Kidney capillary endothelial cell (primary cell): ENCODE measurements at places on chromosomes 3 and 15.
A peak's percentile ranks its signal among the peaks of the same experiment; 100 is the strongest.

DNA sequence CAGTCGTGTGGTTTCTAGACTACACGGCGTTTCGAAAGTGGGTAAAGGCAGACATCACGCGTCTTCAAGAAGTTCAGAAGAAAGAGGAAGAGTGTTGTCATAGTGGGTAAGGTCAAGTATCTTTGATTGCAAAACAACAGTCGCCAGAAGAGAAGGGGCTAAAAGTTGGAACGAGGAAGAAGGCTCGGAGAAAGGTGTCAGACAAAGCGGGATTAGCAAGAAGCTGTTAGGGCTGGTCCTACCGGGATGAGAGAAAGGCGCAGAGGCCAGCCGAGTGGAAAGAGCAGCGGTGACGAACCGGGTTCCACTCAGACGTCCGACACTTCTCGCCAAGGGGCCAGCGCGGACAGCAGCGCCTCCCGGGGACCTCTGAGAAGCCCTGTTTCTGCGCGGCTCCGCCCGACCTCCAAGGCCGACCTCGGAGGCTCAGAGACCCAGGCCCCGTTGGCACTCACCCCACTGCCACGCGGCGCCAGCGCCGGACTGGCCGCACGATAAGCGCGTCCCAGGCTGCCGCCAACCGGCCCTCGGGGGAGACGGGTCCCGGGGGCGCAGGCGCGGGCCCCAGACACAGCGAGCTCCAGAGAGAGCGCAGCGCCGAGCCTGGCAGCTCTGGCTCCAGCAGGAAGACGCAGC lies 436 bp downstream of the ADPGK start:
- peak; percentile 15 for DNase-seq

DNA sequence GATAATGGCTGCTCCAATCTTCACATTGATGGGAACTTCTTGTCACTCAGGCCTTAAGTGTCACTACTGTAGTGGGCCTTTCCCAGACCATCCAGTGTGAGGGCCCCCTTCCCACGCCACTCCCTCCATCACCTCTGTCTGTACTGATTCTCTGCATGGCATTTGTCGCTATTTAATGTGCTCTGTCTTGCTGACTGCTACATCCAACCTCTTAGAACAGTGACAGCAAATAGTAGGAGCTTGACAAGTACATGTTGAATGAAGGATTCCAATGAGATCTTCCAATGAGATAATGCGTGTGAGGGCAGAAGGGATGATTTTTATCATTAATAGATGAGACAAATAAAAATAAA lies 5.6 kb upstream of the CCR9 start:
- DNase-seq = no peak

GRCh38 chr3:24470277-24470676 lies 24.4 kb downstream of the THRB start:
- no peak for DNase-seq

GRCh38 chr3:139534455-139534812 lies 5.1 kb downstream of the RBP1 start:
- DNase-seq = no peak

DNA sequence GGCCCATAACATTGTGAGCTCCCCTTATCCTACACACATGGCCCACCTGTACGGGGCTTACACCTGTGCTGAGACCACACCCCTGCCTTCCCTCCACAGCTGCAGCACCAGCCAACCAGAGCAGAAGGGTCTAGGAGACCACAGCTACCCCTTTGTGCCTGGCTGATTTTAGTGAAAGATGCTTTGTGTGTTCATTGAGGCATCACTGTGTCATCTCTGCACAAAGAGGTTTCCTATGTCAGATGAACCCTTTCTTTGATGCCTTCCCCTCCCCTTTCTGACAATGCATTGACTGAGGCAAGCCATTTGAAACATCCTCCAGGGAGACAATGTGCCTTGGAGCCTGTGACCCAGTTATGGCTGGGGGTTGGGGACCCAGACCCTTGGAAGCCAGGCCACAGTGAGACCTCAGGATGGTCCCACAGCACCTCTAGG lies 54.9 kb upstream of the SLC7A14 start:
- DNase-seq = no peak

DNA sequence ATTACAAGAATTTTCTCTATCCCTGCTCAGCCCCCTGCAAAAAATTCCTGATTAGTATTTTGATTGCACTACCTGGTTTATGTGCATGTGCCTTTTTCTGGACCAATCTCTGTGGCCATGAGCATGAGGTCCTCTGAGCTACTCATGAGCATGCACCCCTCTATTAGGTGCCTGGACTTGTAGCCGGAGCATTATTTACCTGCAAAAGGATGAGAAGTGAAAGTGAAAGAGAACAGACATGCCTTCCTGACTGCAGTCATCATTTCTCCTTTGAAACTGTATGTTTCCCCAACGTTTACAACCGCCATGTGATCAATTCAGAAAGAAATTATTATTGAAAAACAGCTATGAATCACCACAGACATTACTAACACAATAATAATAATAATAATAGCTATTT lies 1008.8 kb downstream of the ROBO2 start:
- no peak for DNase-seq

- peak; percentile 49 for DNase-seq
These were observed 193.9 kb upstream of the TPM1 start for GRCh38 chr15:62848632-62849050.

GRCh38 chr3:151100076-151100475 lies 14.6 kb downstream of the MED12L start:
- no peak for DNase-seq

- no peak for DNase-seq
These were observed 86.7 kb upstream of the ZBED2 start for GRCh38 chr3:111681661-111682426.

GRCh38 chr3:55521064-55521737 lies 34.1 kb upstream of the WNT5A start:
- no peak for DNase-seq

GRCh38 chr3:171729452-171730334 lies 80.6 kb downstream of the PLD1 start:
- DNase-seq = no peak

GRCh38 chr3:28595372-28595771 lies 246.7 kb upstream of the AZI2 start:
- no peak for DNase-seq

DNA sequence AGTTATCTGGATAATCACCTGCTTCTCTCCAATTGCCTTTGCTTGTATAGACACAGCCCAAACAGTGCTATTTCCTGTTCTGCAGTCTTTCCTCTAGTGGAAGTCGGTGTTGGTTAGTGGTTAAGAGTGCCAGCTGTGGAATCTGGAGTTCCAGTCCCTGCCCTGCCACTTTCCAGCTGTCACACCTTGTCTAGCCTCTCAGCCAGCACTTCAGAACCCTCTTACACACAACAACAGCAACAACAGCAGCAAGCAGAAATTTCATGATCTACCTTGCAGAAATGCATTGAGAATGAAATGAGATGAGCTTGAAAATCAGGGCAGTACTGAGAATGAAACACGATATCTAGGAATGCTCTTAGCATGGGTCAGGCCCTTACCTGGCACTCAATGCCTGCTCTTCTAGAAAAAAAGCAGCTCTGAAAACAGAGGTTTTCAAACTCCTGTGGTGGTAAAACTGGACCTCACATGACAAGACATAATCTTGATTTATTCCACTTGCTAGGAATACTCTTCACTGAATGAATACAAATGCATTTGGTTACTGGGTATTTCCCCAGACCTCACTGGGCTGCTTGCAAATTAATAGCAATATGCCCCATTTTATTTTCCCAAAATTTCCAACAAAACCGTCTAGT lies 3.3 kb upstream of the WNT5A start:
- no peak for DNase-seq
